Ureter (tissue), 1 donor: ENCODE measurements at places on chromosomes 11 and 22. TPM values are rescaled to one million over a fixed set of nuclear protein-coding genes. Genes with fewer than 3 reads are reported as not detected.

The DEPDC7 gene
- total RNA-seq, result 0.86 TPM

The PRG3 gene
- total RNA-seq, result not detected

The FAM227A gene
- 6.1 TPM for total RNA-seq

The LRP4 gene
- 8.6 TPM for total RNA-seq

The MYOD1 gene
- total RNA-seq, result not detected

The CENPM gene
- 1.2 TPM for total RNA-seq

The FAM118B gene
- total RNA-seq, result 22.2 TPM

The TMEM45B gene
- total RNA-seq, result 94.3 TPM
